ENCODE measurements at places on chromosomes 5 and 9.

- no peak for DNase-seq
Observed at GRCh38 chr5:126865299-126865698, 88.4 kb downstream of the LMNB1 start.

GRCh38 chr9:124611106-124611505 lies 103.9 kb upstream of the NR5A1 start:
- DNase-seq = no peak

DNA sequence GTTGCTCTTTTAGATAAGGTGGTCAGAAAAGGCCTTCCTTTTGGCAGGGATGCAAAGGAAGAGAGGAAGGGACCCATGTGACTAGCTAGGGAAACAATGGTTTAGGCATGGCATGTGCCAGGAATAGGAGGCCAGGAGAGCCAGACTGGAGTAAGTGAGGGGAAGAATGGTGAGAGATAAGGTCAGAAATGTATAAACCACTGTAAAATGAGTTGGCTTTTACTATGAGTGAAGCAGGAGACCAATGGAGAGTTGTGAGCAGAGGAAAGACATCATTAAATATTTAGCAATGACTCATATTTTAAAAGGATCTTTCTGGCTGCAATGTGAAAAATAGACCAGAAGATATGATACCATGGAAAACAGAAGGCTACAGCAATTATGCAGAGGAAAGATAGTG lies 50.9 kb downstream of the AP3B1 start:
- DNase-seq = no peak

GRCh38 chr9:111603041-111603440 lies 3.6 kb upstream of the PTGR1 start:
- no peak for DNase-seq

DNA sequence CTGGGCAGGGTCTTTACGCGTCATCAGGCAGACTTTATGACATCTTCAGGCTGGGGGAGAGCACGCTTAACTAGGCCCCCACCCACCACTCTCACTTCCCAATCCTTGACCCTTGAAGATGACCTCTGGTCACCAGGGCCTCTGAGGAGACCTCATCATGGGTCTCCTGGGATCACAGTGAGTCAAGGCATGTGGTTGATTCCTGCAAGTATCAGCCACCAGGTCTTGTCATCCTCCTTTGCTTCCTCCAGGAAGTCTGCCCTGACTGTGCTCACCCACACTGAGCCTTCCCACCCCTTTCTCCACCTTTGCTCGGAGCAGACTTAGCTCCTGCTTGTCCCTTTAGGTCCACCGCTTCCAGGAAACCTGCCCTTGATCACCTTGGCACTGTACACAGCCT lies 17.3 kb downstream of the ODF2 start:
- no peak for DNase-seq

- no peak for DNase-seq
Observed at GRCh38 chr5:173315495-173316338, 12.5 kb downstream of the STC2 start.

DNA sequence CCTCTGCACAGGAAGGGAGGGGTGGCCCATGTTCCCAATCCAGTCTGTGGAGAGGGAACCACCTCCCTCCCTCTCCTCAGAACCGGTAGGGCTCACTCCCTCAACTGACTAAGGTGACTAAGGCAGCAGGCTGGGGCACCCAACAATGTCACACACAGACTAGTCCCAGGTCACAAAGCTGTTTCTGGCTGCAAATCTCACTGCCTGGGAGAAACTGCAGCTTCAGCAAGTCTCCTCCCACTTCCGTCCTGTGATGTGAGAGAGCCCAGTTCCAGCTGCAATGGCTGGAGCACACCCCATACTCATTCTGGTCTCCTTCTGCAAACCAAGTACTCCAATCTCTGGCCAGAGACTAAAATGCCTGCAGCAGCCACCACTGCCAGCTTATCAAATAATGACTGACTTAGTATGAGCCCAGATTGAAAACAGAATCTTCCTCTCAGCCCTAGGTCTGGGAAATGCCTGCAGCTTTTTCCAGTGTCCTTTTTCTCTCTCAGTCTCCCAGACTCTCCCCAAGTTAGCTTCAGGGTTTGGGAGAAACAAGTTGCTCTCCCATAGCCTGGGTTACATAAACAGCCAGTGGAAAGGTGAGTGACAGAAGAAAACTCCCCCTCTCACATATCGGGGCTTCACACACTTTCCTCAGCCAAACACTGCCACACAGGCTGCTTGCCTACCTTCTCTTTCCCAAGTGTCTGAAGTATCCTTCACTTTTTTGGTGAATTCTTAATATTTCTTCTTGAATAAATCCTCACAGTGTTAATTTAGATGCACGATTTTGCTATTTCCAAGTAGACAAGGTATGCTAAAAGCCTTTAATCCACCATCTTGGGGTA lies 247.4 kb upstream of the RASA1 start:
- DNase-seq = no peak

- no peak for DNase-seq
Observed at GRCh38 chr5:161713042-161713441, 27.5 kb downstream of the GABRA6 start.

- DNase-seq = no peak
Observed at GRCh38 chr5:115028557-115028956, 141.2 kb downstream of the TRIM36 start.

DNA sequence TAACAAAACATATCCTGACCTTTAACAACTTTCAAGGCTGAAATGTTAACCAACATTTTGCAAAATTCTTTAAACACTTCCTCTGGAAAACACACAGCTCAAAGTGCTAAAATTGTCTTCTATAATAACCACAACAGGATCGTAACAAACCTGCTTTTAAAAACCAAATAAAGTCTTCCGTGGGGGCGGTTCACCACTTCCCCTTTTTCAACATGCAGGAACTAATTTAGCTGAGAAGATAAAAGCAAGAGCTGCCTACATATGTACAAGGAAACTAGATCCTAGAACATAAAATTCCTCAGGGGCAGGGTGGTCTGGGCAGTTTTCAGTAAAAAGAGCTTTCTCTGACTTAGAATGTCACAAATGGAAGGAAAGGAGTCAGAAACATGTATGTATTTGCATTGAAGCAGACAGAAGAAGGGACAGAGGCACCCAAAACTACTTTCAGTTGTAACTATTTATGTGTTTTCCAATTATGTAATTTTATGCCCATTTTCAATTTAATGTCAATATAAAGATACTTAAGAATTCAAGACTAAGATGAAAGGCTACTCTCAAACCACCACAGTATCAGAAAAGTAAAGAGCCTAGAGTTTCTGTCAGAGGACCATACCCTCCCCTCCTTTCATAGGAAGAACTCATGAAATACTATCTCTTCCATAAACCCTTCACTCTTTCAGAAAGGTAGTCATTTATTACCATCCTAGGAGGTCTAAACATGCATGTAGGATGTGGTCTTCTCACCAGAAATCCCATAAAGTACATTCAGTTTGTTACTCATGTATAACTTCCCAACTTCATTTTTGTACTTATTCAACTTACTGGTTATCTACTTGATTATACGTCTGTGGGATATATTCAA lies 185.9 kb upstream of the RASA1 start:
- no peak for DNase-seq

- no peak for DNase-seq
Observed at GRCh38 chr5:169706071-169706470, 69.0 kb downstream of the DOCK2 start.

DNA sequence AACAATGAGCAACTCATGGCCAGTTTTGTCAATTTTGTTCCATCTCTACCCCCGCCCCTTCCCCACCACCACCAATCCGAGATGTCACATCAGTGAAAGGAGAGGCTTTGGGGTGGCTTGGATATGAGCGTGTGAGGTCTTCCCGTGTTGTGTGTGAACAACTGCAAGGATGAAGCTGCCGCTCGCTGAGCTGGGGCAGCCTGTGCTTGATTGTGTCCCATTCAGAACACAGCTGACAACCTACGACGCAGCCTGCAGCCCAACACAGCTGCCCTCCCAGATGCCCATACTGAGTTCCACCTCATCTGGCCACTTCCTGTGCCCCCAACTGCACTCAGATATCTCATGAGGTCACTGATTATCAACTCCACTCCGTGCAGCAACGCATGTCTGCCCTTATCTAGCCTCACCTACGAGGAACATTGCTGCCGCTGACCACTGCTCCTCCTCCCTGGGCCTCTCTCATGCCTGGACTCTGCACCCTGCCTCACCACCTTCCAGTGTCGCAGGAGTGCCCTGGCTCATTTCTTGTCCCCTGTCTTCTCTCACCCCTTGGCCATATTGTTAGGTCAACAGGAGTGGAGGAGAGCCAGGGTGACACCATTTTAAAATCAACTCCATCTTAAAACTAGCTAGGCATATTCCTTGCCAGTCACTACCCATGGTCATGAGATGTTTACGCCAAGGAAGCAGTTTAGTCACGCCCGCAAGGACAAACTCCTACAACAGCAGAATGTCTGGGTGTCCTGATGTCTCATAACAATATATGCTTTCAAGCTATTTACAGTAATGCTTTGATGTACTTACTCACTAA lies 7.3 kb upstream of the IL4 start:
- no peak for DNase-seq

GRCh38 chr9:27847818-27848217 lies 274.5 kb upstream of the C9orf72 start:
- no peak for DNase-seq

DNA sequence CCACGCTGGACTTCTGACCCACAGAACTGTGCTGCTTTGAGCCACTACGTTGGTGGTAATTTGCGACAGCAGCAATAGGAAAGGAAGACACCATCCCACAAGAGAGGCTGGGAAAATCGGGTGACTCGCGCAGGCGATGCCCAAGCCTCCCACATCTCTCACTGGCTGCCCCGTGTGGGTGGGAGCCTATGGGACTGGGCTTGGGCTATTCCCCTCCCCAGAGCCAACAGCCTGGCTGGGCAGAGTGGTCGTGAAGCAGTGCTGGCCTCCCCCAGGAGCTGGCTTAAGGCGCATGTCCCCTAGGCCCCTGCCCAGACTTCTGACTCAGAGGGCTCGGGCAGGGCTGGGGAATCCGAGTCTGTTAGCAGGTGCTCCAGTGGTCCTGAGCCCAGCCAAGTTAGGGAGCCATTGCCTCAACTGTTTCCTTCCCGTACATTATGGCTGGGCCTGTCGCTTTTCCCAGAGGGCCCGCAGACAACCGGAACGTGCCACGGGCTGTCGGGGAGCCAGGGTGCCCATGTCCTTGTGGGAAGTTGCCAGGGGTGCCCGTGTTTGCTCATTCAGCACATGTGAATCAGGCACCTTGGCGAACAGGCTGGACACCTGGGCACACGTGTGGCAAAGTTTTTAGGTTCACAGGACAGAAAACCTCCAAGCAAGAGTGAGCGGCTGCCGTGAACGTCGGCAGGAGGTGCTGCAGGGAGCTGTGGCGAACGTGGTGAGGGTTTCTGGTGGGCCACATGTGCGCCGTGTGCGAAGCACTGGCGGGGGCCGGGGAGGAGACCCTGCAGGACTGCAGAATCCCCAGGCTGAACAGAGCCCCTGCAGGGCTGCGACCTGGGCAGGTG lies 7.0 kb upstream of the RASGEF1C start:
- no peak for DNase-seq

DNA sequence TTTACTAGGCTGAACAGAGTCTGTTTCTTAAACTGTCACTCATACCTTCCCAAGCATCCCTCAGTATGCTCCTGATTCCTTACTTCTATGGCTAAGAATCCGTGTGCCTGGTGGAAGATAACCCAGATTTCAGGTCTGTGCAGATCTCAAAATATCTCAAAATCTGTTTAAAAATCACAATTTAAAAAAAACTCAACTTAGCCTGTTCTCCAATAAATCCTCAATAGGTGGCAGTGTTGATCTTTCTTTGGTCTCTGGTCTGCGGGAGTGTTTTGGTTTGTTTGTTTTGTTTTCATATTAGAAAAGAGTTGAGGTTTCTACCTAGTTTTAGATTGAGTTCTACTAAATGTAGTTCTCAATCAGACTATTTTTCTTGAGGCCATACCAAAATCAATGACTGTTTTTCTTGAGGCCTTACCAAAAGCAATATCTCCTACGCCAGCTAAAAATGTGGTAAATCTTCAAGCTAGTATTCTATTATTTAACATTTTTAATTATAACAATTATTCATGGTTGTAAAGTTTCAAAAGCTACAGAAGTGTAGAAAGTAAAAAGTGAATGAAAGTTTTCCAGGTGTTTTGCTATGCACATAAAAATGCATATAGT lies 57.9 kb downstream of the TGFBR1 start:
- no peak for DNase-seq

DNA sequence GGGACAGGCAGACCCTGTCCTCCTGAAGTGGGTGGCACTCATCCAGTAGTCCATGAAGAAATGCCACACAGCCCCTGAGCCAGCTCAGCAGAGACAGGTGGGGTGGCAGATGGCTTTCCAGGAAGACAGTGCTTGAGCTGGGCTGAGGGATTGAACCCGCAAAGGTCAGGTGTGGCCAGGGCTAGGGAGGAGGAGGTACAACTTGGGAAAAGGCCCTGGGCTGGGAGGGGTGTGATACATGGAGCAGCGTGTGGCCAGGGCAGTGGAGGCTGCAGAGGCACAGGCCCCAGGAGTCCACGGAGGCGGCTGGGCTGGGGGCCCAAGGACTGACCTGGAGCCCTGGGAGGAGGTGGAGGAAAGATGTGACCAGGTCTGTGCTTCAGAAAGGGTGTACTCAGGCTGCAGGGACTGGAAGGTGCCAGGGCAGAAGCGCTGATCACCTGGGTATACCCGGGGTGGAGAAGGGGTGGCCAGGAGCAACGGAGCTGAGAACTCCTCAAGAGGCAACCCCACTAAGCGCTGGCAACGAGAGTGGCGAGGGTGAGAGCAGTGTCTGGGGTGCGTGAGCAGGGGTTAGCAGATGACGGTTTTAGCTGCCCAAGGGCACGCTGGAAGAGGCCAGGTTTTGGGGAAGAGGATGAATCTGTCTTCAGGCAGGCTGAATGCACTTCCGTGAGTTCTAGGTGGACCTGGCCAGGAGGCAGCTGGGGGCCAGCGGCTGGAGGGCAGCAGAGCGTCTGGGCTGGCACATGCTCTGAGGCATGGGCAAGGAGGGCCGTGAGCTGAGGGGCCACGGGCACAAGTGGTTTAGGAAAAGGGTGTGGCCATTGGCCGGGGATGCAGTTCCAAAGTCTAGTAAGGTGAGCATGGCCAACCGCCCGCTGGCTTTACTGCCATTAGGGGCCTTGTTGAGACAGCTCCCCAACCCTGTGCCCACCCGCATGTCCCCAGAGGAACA lies 3.9 kb upstream of the RABL6 start:
- no peak for DNase-seq

DNA sequence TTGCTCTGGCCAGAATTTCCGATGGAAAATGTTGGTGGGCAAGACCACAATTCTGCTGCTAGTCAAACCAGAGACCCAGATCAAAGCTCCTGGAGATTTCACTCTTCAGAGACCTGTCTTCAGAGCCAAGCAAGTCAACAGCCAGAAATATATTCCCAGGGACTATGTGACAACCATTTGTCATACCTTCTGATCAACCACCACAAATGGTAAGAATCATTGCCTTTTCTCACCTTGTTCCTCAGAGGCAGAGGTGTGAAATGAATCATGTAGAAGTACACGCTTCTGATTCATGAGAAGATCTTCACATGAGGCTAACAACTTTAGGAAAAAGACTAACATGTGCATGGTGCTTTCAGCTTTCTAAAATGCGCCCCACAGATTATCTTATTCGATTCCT lies 53.5 kb downstream of the SUSD1 start:
- no peak for DNase-seq

All from stimulated activated CD4-positive, alpha-beta T cell treated with anti-CD3 and anti-CD28 coated beads, Interleukin-1b, Interleukin-23, amount 100 ng/mL, for 1 hour (primary cell).